Germinal center (tissue), 1 donor: ENCODE measurements at places on chromosomes 4 and X.

DNA sequence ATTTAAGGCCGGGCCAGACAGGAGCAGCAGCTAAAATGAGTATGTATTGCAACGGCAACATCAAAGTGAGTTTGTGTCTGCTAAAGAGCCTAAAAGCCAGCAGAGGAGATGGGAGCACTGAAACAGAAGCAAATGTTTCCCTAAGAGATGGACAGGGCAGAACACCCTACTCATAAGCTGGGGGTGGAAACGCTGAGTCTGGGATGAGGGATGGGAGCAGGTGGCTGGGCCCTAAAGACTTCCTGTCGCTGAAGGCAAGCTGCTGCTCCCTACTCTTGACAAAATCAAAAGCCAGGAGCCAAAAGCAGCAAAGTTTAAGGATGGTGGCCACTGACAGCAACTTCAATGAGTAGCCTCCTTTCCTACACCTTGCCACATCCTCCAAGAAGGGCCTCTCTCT is 40.6 kb upstream of the NAP1L5 start:
- DNase-seq, result no peak

- no peak for DNase-seq
Measured at GRCh38 chr4:15983610-15984009, 20.6 kb upstream of the FGFBP2 start.

DNA sequence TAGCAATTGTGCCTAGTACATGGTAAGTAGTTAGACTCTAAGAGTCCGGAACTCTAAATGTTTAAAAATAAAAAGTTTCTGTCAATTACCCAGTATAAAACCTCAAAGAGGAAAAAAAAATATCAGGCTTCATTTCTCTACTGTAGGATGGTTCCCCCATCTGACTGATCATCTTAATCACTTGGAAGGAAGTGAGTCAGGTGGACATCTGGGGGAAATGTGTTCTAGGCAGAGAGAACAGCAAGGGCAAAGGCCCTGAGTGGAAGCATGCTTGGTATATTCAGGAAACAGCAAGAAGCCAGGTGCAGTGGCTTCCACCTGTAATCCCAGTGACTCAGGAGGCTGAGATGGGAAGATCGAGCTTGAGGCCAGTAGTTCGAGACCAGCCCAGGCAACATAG is 2.9 kb upstream of the EIF1AX start:
- no peak for DNase-seq

DNA sequence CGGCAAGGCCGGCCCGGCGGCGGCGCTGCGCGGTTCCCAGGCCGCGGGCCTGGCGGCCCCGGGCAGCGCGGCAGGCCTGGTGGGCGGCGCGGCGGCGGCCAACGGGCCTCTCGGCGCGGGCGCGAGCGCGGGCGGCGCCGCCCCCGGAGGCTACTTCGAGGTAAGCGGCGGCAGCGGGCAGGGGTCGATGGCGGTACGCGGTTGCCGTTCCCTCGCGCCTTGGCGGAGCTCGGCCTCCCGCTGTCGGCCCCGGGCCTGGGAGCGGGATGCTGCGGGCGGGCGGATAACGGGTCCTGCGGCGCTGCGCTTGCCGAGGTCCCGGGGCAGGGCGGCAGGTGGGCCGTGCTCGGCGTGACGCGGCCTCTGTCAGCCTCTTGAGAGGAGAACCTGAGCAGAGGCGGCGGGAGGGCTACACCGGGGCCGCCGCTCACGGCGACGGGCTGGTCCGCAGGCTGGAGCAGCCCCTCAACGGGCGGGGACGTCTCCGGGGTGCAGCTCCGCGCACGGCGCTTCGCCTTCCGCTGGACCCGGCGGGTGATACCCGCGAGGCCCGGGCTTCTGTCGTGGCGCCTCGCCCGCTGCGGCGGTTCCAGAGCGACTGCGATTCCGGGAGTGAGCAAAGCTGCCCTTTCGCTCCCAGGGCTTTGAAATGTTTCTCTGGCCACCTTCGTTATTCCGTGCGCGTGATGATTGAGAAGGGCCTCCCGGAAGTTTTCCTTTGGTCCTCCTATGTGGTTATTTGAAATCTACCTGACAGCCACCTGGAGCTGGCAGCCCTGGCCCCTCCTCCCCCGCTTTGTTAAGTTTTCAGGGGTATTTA is 774 bp downstream of the FAM193A start:
- DNase-seq, result peak; percentile 19

GRCh38 chr4:152684007-152684406 is 4.2 kb upstream of the TMEM154 start:
- DNase-seq, result no peak
